Thoracic aorta (tissue), 2 donors: ENCODE measurements at places on chromosomes 12 and 14.

DNA sequence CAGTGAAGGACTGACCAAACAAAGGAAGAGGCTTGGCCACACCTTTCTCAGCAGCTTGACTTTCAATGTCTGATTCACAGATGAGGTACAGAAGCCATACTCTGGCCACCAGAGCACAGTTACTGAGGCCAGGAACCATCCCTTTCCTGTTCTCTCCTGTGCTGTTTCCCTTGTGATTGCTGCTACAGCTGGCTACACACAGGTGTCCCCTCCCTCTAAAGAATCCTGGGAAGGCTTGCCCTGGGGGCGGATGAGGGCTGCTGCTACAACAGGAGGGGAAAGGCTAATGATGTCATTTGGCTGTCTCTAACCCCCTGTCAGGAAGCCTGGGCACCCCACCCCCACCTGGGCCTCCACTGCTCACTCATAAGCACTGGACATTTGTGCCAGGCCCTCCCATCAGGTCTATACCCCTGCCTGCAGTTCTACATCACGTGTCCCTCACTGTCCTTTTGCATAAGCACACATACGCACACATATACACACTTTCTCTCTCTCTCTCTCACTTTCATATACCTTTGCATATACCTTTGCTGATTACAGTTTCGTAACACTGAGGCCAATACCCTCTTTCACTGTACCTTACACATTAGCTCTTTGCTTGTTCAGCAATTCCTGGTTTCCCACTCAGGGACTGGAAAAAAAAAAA lies 41.4 kb downstream of the PRPF40B start:
- DNase-seq: no peak

DNA sequence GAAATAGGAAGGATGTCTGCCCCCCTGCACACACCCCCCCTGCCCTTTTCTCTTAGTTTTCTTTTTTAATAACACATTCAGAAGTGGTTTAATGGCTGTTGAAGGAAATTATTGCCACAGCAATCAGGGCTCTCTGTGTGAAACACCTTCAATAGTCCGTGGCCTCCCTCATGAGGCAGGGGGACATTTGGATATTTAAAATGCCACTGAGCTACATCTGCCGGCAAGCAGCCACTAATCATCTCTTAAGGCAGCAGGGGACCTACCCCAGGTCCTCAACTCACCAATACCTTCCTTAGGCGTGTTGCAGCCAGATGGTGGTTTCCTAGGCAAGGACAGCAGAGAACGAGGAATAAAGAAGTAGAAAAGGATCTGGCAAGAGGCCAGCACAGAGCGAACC lies 283.2 kb downstream of the TTC8 start:
- no peak for DNase-seq

- DNase-seq: no peak
Measured at GRCh38 chr14:64879635-64880220, at the start of gene SPTB. Gene SPTB, minus strand, starts transcription at chr14:64879907. Its CDS starts 56,813 bp downstream, at chr14:64823094.

- DNase-seq: no peak
Measured at GRCh38 chr14:36517242-36518030, 2.6 kb downstream of the NKX2-1 start.

DNA sequence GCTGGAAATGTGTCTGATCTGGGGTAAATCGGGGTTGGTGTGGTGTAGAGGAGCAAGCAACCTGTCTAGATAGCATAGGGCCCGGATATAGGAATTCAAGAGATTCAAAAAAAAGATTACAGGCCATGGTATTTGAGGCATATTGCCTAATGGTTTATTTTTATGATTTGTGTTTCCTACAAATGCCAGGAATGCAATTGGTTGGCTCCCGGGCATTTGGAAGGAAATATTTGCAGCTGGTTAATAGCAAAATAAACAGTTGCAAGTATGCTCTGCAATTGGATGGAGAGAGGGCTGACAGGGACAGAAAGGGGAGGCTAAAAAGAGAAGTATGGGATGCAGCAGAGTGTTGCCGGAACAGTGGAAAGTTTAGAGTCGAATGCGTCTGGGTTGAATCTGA lies 315.6 kb upstream of the ATP2B1 start:
- DNase-seq: no peak

DNA sequence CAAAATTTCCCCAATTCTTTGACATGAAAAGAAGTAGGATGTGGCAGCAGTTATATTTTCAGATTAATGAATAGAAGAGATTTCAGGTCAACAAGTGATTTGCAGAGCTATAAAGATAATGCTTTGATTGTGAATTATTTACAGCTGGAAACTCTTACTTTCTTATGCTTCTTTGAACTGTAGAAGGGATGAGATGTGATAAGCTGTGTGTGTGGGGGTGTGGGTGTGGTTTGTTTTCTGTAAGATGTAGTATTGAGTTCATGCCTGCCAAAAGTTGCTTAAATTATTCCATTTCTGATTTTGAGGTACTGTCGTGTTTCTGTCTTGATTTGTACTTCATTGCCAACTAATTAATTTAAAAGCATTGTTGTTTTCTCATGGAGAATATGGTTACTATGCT lies 22.7 kb downstream of the AEBP2 start:
- no peak for DNase-seq

GRCh38 chr14:99118046-99118721 lies 153.8 kb downstream of the BCL11B start:
- no peak for DNase-seq

- no peak for DNase-seq
Measured at GRCh38 chr12:12899530-12900380, 8.4 kb downstream of the GPRC5A start.

GRCh38 chr12:129296671-129297070 lies 443.4 kb downstream of the GLT1D1 start:
- no peak for DNase-seq

GRCh38 chr12:115088328-115088994 lies 404.5 kb upstream of the TBX3 start:
- no peak for DNase-seq

- DNase-seq: no peak
Measured at GRCh38 chr14:22691171-22691570, 47.0 kb upstream of the OR6J1 start.

GRCh38 chr12:113899042-113899560 lies 67.0 kb downstream of the RBM19 start:
- no peak for DNase-seq

DNA sequence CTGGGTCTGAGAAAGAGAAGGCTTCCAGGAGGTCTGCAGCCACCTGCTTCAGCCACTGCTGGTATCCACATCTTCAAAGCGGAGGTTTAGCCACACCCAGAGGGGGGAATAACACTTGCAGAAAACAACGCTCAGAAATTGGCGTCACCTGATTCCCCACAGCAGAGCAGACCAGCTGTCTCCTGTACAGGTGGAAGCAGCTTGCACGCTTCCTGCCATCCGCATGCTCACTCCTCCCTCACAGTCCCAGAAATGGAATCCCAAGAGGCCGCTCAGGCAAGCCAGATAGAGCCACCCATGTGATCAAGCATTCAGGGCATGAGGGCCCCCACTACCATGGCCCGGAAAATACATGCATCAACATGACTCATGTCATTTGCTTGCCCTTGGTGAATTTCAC lies 112.2 kb upstream of the DIO3 start:
- no peak for DNase-seq

DNA sequence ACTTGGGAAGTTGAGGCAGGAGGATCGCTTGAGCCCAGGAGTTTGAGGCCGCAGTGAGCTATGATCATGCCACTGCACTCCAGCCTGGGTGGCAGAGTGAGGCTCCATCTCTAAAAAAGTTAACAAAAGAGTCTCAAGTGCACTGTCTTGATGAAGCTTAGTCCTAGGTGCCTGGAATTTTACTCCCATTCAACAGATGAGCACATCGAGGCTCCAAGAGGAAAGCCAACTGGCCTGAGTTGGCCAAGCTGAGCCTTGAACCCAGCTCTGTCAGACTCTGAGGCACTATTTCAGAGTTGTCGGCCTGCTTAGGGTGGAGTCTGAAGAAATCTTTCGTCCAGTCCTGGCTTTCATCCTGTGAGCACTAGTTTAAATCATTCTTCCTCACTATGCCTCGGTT lies 98.1 kb upstream of the MAP1LC3B2 start:
- DNase-seq: no peak

- DNase-seq: no peak
Measured at GRCh38 chr14:69135133-69135532, 17.8 kb downstream of the DCAF5 start.

DNA sequence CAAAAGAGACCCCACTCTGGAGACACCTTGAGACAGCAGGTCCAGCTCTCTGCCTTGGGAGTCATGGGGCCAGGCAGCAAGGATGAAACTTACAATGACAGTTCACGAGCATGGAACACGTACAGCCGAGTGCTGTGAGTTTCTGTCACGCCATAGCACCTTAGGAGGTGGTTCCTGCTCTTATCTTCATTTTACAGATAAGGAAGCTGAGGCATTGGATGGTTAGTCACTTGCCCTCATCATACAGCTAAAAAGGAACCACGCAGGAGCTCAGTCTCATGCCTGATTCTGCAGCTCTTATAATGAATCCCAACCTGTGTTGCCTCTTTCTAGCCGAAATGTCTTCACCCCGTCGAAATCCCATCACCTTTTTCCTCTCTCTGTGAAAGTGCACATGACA lies 39.9 kb downstream of the C14orf132 start:
- DNase-seq: no peak

GRCh38 chr12:111650912-111651311 lies 34.8 kb downstream of the BRAP start:
- DNase-seq: no peak

DNA sequence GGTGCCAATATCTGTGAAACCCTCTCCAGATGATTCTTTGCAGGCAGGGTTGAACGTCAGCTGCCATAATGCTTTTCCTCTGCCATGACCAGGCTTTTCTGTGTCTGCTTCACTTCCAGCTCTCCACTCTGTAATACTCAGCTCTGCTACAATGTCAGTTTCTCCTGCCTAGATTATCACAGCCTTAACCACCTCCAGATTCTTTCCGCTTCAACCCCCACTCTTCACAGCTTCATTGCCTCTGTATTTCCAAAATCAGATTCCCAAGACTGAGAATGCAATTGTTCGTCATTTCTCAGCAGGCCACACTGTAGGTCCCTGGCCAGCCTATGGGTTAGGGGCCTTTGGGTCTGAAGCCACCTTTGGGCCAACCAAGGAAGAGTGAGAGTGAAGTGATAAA lies 73.7 kb upstream of the SCN8A start:
- DNase-seq: no peak

GRCh38 chr12:55658212-55658611 lies 21.5 kb downstream of the OR10P1 start:
- DNase-seq: no peak

DNA sequence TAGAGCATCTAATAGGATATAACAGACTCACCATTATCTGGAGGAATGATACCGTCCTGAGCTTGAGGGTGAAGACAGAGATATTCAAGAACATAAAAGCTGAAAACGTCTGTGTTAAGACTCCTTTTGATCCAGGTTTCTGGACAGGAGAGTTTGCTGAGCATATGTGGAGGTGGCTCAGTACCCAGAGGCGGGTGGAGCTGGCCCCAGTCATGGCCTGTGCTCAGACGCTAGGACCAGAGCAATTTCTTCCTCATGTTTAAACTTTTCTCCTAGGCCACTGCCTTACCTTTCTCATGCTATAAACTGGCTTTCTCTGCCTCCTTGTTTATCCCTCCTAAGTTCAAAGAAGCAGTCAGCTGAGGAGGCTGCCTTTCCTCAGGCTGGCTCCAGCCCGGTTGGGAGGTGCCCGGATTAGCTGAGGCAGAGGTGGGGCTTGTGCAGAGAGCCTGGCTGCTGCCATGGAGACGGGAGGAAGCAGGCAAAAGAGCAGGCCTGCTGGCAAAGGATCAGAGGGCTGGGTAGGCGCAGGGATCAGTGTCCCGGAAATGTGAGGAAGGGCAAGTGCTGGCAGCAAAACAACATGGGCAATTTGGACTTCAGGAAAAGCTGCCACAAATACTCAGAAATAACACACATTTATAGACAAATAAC lies 13.7 kb downstream of the COA8 start:
- peak; percentile 78 for DNase-seq

- no peak for DNase-seq
Measured at GRCh38 chr14:56294128-56294527, 175.9 kb downstream of the PELI2 start.

DNA sequence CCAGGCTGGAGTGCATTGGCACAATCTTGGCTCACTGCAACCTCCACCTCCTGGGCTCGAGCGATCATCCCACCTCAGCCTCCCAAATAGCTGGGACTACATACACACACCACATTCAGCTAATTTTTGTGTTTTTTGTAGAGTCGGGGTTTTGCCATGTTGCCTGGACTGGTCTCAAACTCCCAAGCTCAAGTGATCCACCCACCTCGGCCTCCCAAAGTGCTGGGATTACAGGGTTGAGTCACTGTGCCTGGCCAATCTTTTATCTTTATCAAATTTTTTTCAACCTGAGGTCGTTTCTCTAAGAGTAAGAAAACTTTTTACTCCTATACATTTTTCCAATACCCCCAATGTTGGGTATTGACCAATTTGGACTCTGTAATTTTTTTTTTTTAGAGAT lies 40.0 kb upstream of the NAP1L1 start:
- DNase-seq: no peak

DNA sequence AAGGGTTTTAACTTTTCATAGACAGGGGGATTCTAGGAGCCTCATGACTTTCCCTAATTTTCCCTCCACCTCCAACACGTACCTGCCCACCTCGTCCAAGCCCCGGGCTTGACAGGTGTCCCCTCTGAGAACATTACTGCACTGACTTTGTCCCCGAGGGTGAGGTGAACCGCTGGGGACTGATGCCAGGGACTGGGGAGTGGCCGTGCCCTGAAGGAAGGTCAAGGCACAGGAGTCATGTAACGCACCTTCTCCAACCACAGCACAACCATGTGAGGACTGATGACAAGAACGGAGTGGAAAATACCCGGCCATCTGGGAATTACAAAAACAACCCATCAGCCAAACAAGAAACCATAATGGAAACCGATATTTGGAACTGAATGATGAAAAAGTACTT lies 214.7 kb upstream of the C14orf180 start:
- no peak for DNase-seq

GRCh38 chr12:91347481-91348214 lies 165.0 kb upstream of the DCN start:
- DNase-seq: no peak

DNA sequence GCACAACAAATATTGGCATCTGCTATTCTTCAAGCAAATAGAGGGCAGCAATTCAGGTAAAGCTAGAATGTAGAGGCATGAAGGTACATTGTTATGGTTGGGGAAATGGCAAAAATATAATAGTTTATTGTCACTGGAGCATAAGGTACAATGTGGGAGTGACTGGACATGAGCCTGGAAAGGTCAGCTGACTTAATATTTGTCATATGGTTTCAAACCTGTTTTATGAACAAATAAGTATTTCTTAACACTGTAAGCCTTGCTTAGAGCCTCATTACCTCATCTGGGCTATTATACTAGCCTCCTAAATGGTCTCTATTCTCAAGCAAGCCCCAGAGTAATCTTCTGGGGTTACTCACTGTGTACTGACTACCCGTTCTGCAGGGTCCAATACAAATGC lies 33.7 kb downstream of the FAM177A1 start:
- DNase-seq: no peak

DNA sequence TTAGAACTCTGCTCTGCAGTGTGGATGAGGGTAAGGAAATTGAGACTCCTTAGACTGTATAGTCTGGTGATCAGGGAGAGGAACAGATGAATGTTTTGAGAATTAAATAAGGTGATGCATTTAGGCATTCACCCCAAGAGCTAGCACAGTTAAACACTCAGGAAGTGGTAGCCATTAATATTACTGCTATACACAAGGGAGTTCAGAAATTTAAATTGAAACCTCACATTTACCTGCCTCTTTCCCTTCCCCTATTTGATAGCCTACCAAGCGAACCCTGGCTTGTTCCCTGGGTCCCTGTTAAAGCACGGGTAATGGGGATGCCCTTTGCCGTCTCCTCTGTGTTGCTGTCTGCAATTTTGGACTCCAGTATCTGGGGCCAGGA lies 18.2 kb downstream of the WNT5B start:
- no peak for DNase-seq

- DNase-seq: no peak
Measured at GRCh38 chr12:104219361-104219892, 3.8 kb downstream of the TXNRD1 start.
